ENCODE measurements at places on chromosomes 7 and 10.

GRCh38 chr10:96502561-96503282 lies 11.0 kb downstream of the TLL2 start:
- no peak for DNase-seq

GRCh38 chr10:110355922-110356627 lies 51.4 kb upstream of the SMNDC1 start:
- no peak for DNase-seq

- DNase-seq: no peak
Observed at GRCh38 chr10:25934621-25935139, 651 bp downstream of the MYO3A start.

DNA sequence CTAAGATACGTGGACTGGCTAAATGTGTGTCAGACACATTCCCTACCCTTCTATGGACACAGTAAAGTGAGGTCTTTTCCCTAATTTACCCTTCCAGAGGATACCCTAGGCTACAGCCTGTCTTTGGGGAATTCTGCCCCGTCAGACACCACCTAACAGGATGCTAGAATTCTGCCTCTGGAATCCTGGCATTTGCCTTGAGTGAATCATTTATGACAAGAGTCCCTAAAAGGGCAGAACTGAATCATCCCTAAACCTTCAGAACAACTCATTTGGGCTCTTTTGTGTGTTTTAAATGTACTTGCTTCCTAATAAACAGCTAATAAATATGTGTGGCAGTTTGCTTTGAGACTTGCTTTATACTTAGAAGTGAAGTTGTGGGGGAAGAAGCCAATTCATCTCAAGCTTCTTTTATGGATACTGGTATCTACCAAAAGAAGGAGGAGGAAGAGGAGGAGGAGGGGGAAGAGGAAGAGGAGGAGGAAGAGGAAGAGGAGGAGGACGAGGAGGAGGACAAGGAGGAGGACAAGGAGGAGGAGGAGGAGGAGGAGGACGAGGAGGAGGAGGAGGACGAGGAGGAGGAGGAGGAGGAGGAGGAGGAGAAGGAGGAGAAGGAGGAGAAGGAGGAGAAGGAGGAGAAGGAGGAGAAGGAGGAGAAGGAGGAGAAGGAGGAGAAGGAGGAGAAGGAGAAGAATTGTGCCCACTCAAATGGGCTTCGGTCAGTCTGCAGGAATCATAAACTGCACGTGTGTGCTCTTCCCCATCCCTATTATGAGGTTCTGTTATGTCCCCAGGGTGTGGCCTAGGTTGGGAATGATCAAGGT lies 27.1 kb downstream of the PARP12 start:
- DNase-seq: no peak

DNA sequence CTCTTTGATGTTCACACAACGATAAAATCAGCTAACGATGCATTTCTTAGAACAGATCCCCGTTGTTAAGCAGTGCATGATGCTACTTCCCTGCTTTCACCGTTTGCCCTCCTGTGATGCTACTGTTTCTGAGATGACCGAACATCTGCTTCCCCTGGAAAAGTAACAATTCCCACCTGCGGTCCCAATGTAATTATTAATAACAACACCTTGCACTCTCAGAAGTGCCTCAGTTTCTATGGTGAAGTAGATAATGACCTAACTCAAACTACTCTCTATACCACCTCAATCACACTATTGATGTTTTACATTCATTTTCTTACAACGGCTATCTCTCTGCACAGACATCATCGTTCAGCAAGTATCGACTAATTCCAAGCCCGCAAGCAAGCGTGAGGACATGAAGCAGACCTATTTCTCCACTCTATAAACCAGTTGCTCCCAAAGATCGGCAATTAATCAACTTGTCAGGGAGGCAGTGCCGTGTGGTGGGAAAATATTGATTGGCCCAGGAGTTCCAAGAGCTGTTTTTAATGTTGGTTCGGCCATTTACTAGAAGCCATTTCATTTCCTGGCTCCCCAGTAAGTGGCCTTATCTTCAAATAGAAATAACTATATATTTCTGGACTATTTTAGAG lies 42.7 kb downstream of the FAM107B start:
- DNase-seq: no peak

- no peak for DNase-seq
Observed at GRCh38 chr10:22666287-22667092, 47.9 kb downstream of the PIP4K2A start.

- no peak for DNase-seq
Observed at GRCh38 chr10:76125900-76126299, 694.5 kb downstream of the LRMDA start.

DNA sequence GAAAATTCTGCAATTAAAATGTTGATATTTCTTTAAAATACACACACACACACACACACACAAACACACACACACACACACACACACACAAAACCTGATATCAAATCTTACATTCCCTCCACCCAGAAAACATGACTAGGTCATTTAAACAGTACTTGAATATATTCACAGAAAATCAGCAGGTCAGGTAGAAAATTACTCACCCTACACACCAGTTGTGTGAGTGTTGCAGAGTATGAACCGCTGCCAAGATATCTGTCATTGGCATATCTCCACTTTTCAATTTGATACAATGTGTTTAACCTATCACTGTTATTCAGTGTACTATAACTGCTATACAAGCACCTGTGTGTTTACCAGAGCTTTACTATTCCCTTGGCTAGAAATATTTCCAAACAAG lies 283.6 kb upstream of the LRRTM3 start:
- DNase-seq: no peak

DNA sequence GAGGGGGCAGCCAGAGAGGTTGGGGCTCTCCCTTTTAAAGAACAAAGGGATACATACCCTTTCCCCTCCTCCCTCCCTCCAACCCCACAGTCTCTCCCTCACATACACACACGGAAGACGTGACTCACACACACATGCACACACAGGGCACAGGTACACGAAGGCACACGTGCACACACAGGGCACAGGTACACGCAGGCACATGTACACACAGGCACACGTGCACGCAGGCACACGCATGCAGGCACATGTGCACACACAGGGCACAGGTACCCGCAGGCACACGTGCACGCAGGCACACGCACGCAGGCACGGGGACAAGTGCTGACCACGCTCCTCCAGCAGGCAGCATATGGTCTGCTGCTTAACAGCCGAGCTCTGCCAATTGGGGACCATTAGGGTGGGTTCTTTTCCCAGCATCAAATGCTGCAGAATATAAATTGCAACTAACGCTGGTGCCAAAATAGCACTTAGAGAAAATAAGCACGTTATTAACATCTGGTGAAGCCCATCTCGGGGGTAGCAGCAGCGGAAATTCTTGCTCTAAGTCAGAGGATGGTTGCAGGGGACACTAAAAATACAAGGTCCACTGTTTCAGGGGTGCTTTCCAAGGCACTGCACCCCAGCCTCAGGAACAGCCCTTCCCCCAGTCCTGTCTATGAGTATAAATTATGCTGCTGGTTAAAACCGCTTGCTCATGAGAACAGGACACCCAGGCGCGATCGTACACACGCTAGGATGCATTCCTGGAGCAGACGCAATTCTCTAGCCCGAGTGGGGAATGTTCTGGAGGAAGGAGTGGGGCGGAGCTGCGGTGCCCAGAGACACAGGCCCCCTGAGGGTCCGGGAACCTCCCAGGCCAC lies 55.2 kb upstream of the TNRC18 start:
- DNase-seq: no peak

DNA sequence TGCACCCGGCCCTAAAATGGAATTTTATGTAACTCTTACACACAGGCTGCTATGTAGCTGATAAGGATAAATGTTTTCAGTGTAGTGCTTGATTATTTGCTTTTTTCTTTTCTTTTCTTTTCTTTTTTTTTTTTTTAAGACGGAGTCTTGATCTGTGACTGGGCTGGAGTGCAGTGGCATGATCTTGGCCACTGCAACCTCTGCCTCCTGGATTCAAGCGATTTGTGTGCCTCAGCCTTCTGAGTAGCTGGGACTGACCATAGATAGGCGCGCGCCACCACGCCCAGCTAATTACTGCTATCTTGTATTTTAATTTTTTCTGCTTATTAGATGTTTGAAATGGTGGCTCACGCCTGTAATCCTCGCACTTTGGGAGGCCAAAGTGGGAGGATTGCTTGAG lies 3.4 kb downstream of the RABGEF1 start:
- no peak for DNase-seq

DNA sequence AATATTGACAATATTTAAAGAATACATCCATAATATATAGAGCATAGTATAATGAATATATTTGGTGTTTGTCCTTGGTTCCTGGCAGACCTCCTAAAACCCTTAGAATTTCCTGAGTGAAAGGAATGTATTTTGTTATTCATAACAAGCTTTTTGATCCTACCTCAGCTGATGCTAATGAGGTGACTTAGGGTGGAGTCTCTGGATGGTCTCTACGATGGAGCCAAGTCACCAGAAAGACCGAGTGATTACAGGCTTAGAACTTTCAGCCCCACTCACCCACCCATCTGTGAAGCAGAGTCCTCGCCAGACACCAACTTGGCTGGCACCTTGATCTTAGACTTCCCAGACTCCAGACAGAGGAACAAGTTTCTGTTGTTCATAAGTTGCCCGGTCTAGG lies 35.9 kb downstream of the UPF2 start:
- DNase-seq: no peak

DNA sequence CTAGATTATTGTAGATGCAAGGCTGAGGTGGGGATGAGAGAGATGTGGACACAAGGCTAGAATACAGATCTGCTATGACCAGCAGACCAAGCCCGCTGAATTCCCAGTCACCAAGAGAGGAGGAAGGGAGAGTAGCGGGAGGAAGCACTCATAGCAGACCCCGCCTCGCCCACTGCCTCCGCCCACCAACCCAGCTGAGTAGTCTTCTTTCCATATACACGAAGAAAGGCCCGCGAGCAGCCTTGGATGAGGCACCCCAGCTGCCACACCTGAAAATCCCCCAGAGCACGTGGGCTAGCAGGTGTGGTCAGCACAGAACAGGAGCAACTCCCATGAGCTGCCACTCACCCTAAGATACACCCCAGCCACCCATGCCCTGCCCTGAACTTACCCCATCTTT lies 7.9 kb upstream of the H2BK1 start:
- DNase-seq: no peak

DNA sequence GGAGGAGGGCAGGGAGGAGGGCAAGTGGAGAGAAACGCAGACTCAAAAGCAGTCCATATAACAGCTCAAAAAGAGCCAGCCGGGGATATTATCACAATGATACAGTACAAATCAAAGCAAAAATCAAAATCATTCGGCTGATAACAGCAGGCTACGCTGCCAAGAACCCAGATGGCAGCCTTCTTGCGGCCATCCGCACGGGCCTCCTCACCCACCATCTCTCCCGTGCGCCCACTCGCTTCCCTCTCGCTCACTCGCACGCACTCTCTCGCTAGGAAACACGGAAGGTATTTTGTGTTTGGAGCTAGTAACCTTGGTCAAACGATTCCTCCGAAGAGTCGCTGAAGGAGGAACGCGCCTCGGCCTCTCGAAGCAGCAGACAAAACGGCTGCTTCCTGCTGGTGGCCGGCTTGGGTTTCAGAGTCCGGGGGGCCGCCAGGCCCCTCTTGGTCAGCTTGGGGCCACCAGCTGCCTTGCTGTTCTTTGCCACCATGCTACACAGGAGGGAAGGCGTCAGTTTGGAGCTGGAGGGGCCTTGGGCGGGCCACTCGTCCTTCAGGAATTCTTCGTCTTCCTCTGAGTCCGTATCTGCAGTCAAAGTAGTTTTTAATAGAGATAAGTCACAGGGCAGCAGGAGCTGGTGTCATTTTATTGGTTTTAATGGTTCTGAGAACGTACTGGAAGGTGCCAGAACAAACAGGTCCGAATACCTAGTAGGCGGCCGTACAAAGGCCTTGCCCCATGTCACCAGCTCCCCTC lies 68.9 kb downstream of the SLC29A4 start:
- DNase-seq: no peak

- no peak for DNase-seq
Observed at GRCh38 chr10:29881336-29881771, 178.0 kb downstream of the JCAD start.

GRCh38 chr7:50631639-50632038 lies 66.4 kb upstream of the DDC start:
- DNase-seq: no peak

DNA sequence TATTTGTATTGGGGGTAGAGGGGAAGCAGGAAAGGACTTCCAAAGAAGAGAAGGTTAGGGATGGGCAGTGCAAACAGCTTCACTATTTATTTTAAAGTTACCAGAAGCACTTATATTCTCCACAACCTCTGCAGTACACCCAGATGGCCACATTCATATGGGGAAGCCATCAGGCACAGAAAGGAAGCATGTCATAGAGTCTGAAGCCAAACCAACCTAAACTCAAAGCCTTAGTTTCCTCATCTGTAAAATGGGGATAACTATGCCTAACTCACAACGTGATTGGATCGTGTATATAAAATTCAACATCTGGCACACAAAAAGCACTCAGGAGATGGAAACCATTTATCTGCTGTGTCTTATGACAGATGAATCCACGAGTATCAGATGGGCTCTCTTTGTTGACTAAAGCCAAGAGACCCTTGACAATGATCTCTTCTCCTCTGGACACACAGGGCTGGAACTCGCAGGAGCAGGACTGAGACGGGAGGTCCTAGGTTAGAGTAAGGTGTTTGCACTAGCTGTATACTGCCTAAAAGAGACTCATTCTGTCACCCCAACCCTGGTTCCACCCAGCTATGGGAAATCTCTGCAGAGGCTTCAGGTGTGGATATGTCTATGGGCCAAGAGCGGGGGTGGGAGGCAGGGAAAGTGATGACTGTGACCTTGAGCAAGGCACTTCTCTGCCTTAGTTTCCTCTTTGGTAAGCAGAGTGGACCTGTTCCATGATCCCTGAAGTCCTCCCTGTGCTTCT lies 1.8 kb downstream of the KIAA1549 start:
- DNase-seq: no peak

- DNase-seq: no peak
Observed at GRCh38 chr10:121340271-121340831, 257.9 kb downstream of the FGFR2 start.

GRCh38 chr7:36001546-36001945 lies 151.5 kb upstream of the EEPD1 start:
- DNase-seq: no peak

GRCh38 chr10:21511946-21512572 lies 13.4 kb downstream of the SKIDA1 start:
- DNase-seq: no peak

DNA sequence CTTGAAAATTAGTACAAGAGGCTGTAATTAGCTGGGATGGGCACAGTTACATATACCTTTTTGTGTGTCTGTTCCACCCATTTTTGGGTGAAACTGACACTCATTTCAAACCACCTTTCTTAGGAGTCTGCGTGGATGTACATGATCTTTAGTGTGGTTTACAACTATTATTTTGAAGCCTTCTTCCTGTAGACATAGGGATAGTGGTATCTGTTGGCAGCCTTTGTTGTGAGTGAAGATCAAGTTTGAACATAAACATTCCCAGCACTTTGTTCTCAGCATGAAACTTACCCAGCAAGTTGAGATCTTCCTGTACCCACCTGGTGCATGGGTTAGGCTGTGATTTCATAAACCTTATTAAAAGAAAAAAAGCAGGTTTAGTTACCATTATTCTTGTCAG lies 2.0 kb downstream of the BAG3 start:
- no peak for DNase-seq

- DNase-seq: no peak
Observed at GRCh38 chr10:35398355-35398754, 62.0 kb downstream of the CCNY start.

All from stimulated activated CD8-positive, alpha-beta memory T cell treated with anti-CD3 and anti-CD28 coated beads, Interleukin-15, amount 100 ng/mL, for 1 hour (primary cell).